Fibroblast of skin of abdomen (primary cell): ENCODE measurements at places on chromosomes 3 and 15.

DNA sequence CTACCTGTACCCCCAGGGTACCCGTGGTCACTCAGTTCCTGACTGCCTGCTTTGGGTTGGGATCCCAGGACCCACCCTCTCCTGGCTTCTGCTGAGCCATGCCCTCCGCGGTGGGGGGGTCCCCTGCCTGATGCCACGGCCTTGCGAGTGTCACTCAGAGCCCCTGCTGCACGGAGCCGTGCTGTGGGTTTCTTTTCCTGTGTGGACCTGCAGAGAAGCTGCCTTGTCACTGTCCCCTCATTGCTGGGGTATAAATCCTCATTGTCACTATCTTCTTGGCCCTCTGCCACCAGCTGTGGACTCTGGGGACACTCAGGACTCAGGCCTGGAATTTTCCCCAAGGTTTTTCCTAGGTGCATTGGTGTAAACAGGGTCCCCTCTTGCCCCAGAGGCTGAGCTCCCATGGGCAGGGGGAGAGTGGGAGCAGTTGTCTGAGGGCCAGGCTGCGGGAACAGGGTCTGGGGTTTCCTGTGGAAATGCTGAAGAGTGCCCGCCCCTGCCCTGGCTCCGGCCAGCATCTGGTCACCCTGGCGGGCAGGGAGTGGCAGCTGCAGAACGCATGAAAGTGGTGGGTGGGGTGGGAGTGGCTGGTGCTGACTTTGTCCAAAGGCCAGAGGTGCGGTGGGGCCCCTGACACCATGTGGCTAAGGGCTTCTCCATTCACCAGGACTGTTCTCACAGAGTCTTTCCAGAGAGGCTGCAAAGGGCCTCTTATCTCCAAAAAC is 191.7 kb downstream of the GOLGA6L6 start:
- DNase-seq: no peak

DNA sequence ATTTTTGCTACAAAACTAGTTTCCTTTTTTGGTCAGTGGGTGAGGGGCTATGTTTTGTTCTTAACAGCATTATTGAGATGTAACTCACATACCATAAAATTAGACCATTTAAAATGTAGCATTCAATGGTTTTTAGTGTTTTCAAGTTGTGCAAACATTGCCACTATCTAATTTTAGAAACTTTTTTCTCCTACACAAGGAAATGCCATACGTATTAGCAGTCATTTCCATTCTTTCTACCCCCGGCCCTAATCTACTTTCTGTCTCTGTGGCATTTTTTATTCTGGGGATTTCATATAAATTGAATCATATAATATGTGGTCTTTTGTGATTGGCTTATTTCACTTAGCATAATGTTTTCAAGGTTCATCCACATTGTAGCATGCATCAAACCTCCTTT is 55.0 kb upstream of the TIPARP start:
- peak; percentile 70 for DNase-seq

GRCh38 chr3:107421170-107421792 is 44.0 kb downstream of the CCDC54 start:
- DNase-seq: peak; percentile 75

- DNase-seq: no peak
Observed at GRCh38 chr3:47766186-47766585, 15.5 kb downstream of the SMARCC1 start.

GRCh38 chr3:133092681-133093080 is 54.5 kb downstream of the TMEM108 start:
- DNase-seq: no peak

- peak; percentile 97 for DNase-seq
Observed at GRCh38 chr15:63041974-63042876, at the start of gene TPM1. Gene TPM1, plus strand, starts transcription at chr15:63042747. Its CDS starts 83 bp downstream, at chr15:63042830.
